Stimulated activated CD4-positive, alpha-beta T cell treated with anti-CD3 and anti-CD28 coated beads, Interleukin-12 subunit alpha, Interleukin-12 subunit beta, amount 100 ng/mL, for 24 hours (primary cell): ENCODE measurements at places on chromosomes 16 and 17.
A peak's percentile ranks its signal among the peaks of the same experiment; 100 is the strongest.

- DNase-seq, result no peak
These were observed 13.2 kb downstream of the IL4R start for GRCh38 chr16:27326738-27327585.

DNA sequence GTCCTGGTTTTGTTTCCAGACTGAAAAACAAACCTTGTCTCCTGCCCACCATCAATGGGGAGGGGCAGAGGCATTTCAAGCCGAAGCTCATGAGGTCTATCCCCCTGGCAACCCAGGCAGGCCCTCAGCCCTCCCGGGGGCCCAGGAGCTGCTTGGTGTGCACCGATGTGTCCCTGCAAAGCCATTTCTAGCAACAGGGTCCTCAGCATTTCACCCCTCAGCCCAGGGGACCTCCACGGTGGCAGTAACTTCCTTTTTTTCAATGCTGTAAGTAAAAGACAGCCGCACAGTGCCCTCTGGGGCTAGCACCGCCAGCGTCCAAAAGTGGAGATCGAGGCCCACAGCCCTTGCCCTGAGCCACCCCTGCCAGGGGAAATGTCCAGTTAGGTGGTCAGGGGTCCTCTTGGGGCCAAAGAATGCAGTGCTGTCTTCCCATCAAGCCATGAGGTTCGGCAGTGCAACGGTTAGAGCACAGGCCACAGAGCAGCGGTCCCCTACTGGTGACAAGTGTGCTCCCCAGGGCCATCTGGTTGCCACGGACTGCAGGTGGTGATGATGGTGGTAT, 79.9 kb downstream of the LITAF start:
- no peak for DNase-seq

- DNase-seq, result no peak
These were observed 20.4 kb downstream of the PRCD start for GRCh38 chr17:76560036-76560876.

DNA sequence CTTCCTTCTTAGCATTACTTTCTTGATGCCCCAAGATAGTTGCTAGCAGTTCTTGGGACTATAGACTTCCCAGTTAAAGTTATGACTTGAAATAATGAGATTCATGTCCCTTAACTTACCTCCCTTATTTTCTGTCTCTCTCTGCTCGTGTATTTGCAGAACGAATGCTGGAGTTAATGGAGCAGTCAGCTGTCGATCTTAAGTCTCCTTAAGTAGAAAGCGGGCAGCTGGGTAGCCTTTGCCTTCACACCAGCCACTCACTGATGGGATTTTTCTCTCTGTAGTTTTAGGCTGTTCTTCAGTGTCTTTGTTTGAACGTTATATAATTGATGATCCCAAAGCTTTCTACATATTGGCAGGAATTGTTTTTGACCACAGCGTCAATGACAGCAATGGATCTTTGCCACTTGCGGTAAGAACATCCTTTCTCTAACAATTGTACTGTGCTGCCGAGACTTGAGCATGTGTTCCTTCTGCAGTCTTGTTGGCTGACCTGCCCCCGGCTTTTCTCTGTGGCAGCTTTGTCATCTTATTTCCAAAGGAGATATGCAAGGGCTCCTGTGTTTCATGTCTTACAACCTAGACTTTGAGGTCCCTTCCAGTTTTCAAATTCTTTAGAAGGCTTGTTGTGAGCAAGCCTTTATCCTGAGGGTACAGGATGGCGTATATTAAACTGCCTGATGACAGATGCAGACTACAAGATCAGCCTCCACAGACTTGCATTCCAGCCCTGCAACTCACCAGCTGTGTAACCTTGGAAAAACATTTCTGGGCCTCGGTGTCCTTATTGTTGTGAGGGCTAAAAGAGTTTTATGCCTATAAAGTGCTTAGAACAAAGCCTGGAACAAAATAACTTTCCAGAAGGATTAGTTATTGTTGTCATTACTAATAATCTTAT, 25.1 kb upstream of the ABCA3 start:
- DNase-seq, result no peak

DNA sequence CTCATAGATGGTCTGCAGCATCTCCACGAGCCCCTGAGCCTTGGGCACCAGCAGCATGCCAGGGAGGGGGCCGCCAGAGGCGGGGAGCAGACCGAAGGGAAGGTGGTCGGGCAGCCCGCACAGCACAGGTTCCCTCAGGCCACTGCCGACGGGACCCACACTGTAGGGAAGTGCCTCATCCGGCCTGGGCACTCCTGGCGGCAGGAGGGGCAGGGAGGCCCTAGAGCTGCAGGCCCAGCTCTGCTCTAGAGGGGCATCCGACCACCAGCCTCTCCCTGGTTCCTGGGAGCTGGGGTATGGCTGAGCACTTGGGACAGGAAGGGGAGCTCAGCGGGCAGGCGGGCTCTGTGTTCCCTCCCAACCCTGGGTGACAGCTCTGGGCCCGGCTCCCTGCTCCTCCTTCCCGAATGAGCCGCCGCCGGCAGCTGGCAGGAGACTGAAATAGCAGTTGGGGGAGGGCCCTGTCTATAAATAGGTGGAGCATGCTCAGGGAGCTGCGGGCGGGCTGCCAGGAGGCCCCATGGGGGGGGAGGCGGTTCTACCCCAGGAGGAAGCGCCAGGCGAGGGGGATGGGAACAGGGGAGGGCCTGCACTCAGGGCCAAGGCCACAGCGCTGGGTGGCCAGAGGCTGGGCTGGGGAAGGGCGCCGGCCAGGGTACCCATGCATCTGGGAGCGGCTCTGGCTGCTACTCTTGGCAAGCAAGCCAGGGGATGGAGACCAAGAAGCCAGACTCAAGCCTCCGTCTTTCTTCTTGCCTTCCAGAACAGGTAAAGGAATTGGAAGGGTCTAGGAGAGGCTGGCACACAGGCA, 12.4 kb downstream of the HDAC5 start:
- DNase-seq, result peak; percentile 48

DNA sequence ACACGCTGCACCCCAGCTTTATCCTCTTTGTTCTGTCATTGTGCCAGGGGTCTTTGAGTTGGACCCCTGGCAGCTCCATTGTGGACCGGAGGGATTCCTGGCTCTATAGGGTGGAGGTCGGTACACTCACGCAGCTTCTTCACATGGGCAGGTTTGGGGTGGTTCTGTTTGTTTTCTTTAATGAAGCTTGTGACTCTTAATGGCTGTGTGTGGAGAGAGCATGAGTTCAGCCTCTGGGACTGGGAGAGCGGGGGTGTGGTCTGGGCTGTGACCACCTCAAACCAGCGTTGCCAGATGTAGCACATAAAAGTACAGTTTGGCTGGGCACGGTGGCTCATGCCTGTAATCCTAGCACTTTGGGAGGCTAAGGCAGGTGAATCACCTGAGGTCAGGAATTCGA, 21.2 kb upstream of the NAGLU start:
- no peak for DNase-seq

GRCh38 chr17:39244600-39245570, 19.1 kb upstream of the STAC2 start:
- DNase-seq, result peak; percentile 78

DNA sequence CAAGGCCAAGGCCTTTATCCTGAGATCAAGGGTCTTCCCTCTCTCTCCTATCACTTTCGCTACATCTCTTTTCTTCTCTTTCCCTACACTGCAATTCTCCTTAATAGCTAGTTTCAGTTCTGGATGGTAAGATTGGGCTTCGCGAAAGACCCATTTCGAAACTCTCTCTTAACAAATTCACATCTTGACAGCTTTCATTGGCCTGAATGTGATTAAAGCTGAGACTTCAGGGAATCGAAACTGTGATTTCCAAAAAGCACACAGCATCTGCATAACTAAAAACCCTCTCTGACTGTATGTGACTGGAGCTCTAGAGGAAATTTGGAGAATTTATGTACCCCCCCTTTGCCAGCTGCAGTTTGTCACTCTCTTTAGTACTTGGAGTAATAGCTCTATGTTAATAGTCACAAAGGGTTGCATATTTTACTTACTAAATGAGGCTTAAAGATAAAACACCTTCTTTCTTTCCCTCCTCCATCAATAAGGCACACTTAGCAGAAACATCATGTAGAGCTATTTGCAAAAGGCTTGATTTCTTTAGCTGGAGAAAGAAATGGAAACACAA, 105.3 kb upstream of the FAM20A start:
- no peak for DNase-seq

GRCh38 chr16:86100205-86101136, 201.5 kb downstream of the IRF8 start:
- no peak for DNase-seq

GRCh38 chr17:82692268-82692667, 6.2 kb downstream of the RAB40B start:
- no peak for DNase-seq

GRCh38 chr16:1089822-1090619, 6.0 kb downstream of the C1QTNF8 start:
- DNase-seq, result no peak

DNA sequence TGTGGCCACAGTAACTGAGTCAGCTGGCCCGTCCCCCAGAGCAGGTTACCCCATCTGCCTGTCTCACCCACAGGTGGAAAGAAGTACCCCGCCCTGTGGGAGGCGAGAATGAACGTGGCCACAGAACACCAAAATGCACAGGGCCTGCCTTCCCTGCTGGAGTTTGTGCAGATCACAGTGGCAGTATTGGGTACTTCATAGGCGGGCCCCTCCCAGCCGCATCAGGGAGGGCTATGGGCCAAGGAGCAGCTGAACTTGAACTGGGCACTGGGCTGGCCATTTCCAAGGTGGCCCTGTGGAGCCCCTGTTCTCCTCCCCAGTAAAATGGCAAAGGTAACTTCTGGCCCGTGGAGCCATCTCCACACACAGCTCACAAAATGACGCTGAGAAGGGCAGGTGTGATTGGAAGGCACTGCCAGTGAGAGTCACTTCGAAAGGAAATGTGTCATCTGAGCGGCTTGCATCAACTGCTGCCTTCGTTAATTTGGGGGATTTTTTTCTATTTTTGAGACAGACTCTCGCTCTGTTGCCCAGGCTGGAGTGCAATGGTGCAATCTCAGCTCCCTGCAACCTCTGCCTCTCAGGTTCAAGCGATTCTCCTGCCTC, 162.9 kb downstream of the ENGASE start:
- no peak for DNase-seq

- no peak for DNase-seq
These were observed 11.0 kb downstream of the KRT33A start for GRCh38 chr17:41339571-41340172.

DNA sequence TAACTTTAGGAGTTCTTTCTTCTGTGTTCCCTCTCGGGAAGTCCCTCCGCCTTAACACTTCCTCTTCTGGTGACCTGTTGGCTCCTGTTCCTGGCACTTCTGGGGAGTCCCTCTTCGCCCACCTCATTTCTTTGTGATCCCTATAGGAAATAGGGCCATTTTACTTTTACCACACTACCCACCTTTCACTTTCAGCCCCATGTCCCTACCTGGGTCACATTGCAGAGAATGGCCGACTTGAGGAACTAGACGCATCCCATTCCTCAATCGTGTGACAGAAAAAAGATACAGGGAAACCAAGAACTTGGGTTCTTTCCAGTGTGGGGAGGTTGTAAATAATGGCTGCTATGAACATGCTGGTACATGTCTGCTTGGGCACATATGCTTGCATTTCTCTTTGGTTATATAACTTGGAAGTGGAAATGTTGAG, 6.6 kb downstream of the IL21R start:
- DNase-seq, result no peak
